ENCODE measurements at places on chromosomes 4 and X.
A peak's percentile ranks its signal among the peaks of the same experiment; 100 is the strongest.

- no peak for DNase-seq
Observed at GRCh38 chrX:112761242-112762207, 79.1 kb downstream of the AMOT start.

DNA sequence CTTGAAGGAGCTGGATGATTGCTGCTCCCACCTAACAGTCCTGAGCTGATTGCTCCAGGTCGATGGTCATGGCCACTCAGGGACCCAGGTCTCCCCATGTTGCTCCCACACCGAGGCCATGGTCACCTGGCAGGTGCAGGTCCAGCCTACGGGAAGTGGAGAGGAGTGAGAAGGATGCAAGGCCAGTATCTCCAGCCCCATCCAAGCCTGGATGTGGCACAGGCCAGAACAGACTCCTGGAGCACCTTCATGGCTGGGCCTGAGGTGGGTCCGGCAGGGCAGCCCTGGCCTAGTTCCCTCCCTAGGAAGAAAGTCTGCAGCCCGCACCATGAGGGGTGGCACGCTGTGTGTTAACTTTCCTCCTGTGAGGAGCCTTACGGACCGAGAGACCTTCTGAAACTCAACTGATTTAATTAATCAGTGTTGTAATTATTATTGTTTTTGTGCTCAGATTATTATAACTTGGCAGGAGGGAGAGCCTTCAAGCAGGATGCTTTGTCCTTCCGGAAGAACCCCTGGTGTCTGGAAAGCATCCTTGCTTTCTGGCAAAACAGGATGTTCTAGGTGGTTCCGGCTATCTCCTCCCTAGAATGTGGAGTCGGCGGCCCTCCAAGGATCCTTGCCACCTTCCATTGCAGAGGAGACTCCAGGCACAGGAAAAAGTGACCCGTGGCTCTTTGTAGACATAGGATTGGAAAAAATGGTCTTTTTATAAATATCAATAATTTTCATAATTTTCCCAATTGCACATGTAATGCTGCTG is 92.3 kb upstream of the ADRA2C start:
- no peak for DNase-seq

DNA sequence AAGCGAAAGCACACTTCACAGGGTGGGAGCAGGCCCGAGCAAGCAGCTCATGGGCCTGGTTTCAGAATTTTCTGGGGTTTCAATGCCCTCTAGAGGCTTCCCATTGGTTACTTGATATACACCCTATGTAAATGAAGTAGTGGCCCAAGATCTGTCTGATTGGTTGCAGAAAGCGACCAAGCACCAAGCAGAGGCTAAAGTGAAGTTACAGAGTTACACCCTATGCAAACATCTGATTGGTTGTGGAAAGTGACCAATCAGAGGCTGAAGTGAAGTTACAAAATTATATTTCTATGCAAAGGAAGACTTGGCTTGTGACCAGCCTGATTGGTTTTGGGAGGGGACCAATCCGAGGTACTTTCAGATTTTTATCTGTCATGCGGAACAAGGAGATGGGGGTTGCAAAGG is 8.2 kb downstream of the FHIP1A start:
- DNase-seq: no peak

GRCh38 chr4:61995717-61996340 is 795.7 kb downstream of the ADGRL3 start:
- DNase-seq: no peak

- no peak for DNase-seq
Observed at GRCh38 chrX:147737690-147738089, 174.0 kb upstream of the FMR1 start.

- DNase-seq: no peak
Observed at GRCh38 chrX:109709129-109709631, 23.9 kb downstream of the ACSL4 start.

GRCh38 chr4:41865981-41866798 is 69.0 kb upstream of the TMEM33 start:
- DNase-seq: no peak

- peak; percentile 88 for DNase-seq
Observed at GRCh38 chrX:41084893-41085511, at the start of gene USP9X. TSS of gene USP9X (plus strand) at chrX:41085445. CDS start at chrX:41123629, 38,184 bp downstream.

GRCh38 chr4:136009258-136009832 is 1522.9 kb downstream of the PCDH18 start:
- no peak for DNase-seq

- no peak for DNase-seq
Observed at GRCh38 chr4:115190529-115190928, 77.1 kb upstream of the NDST4 start.

DNA sequence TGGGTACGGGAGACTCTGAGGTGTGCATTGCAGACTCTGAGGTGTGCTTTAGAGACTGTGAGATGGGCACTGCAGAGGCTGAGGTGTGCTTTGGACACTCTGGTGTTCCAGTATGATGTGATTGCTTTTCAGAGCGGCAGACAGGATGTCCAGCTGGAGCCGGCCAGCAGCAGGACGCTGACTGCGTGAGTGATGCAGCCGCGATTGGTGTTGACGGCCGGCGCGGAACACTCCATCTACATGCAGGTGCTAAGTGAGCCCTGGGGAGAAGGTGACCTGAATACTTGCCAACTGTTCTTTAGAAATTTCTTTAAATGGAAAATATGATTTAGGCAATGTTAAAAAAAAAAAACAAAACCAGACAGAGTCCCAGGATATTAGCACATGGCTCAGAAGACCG is 103.1 kb upstream of the PPP2R3B start:
- DNase-seq: no peak

DNA sequence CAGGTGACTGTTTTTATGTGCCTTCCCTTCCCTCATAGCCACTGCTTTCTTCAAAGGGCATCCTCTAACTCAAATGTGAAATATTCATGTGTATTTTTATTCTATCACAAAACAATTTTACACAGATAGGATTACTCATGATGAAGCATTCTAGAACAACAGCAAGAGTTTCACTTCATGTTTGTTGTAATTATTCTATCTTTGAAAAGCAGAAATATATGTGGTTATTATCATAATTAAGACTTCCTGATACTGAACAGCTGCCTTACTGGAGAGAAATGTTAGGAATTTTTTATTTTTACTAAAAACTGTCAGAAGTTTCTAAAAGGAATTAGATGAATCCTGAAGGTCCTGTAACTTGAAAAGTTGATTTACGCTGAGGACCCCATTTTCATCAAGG is 229.1 kb downstream of the PALLD start:
- DNase-seq: no peak

DNA sequence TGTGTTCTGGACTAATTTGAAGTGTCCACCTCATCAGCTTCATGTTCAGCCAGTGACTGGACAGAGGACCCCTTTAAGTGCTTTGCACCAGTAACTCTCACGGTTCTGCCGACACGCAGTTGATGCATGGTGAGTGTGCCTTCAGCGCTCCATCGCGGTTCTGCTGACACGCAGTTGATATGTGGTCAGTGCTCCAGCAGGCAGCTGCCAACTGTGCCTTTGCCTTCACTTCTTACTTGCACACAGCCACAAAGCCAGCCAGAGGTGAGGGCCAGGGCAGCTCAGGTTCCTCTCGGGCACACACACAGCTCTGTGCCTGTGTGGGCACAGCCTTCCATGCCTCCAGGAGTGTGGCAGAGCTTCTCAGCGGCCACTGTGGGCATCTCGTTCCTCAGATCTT is 12.4 kb downstream of the NKX1-1 start:
- no peak for DNase-seq

- no peak for DNase-seq
Observed at GRCh38 chr4:54840430-54840829, 182.7 kb downstream of the KIT start.

- DNase-seq: no peak
Observed at GRCh38 chrX:65635822-65636221, 31.6 kb upstream of the MSN start.

- no peak for DNase-seq
Observed at GRCh38 chr4:128831531-128832242, 22.2 kb downstream of the JADE1 start.

GRCh38 chr4:104501290-104501689 is 6.6 kb upstream of the CXXC4 start:
- no peak for DNase-seq

- no peak for DNase-seq
Observed at GRCh38 chr4:90960433-90960832, 833.2 kb downstream of the CCSER1 start.

GRCh38 chr4:16231570-16232245 is 5.4 kb upstream of the TAPT1 start:
- no peak for DNase-seq

DNA sequence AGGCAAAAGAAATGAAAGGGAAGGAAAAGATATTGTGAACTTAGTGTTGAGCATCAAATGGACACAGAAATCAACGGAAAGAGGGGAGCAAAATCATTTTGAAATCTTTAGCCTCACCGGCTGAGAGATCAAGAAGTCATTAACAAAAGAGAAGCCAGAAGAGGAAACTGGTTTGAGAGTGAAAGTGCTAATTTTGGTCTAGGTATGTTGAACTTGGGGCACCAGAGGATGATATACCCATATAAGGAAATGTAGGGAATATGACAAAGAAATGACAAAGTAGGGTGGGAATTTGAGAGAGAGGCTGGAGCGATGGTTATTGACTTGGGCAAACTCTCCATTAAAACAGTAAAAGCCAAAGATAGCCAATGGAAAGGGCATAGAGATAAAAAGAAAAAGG is 183.4 kb upstream of the ATOH1 start:
- DNase-seq: no peak

- DNase-seq: no peak
Observed at GRCh38 chrX:13283950-13284546, 35.8 kb downstream of the ATXN3L start.

DNA sequence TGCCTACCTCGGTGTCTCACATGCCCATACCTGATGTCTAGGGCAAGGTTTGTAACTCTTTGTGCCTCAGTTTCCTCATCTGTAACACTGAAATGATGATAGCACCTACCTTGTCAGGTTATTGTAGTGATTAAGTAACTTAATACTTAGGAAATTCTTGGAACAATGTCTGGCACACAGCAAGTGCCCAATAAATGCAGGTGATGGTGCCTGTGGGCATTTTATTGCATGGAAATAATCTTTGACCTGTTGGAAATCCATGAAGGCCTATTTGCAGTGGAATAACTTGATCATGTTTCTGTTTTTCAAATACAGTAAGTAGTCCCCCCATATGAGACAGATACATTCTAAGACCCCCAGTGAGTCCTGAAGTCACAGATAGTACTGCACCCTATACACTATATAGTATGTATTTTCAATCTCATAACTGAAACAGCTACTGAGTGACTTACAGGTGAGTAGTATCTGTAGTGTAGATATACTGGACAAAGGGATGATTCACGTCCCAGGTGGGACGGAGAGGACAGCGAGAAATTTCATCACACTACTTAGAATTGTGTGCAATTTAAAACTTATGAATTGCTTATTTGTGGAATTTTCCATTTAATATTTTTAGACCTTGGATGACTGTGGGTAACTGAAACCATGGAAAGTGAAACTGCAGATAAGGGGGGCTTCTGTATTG is 42.1 kb downstream of the AFF1 start:
- DNase-seq: no peak

DNA sequence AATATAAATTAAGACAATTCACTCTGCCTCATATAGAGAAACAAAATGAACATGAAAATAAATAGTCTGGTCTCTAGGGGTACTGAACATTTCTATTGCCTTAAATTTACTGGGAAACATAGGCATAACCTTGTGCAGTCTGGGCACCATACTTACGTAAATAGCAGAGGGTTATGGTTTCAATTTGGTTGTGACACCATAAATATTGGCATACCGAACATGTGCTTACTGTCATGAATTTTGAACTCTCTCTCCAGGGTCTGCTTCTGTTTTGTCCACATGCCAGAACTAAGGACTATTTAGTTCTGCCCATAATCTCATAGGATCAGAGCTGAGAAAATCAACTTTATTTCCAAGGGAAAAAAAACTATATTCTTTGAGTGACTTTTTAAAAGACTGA is 17.6 kb downstream of the PDGFC start:
- no peak for DNase-seq

DNA sequence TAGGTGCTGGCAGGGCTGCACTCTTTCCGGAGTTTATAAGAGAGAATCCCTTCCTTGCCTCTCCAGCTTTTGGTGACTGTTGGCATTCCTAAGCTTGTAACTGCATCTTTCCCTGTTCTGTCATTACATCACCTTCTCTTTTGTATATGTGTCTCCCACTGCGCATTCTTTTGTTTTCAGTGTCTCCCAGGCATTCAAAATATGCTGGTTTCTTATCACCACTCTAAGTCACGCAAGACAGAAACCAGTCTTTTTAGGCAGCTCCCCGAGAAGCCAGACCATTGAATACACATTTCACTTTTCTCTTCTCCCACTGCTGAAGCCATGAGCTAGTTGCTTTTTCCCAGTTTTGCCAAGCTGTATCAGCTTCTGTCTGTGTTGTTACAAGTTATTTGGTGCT is 71.0 kb downstream of the LAS1L start:
- no peak for DNase-seq

DNA sequence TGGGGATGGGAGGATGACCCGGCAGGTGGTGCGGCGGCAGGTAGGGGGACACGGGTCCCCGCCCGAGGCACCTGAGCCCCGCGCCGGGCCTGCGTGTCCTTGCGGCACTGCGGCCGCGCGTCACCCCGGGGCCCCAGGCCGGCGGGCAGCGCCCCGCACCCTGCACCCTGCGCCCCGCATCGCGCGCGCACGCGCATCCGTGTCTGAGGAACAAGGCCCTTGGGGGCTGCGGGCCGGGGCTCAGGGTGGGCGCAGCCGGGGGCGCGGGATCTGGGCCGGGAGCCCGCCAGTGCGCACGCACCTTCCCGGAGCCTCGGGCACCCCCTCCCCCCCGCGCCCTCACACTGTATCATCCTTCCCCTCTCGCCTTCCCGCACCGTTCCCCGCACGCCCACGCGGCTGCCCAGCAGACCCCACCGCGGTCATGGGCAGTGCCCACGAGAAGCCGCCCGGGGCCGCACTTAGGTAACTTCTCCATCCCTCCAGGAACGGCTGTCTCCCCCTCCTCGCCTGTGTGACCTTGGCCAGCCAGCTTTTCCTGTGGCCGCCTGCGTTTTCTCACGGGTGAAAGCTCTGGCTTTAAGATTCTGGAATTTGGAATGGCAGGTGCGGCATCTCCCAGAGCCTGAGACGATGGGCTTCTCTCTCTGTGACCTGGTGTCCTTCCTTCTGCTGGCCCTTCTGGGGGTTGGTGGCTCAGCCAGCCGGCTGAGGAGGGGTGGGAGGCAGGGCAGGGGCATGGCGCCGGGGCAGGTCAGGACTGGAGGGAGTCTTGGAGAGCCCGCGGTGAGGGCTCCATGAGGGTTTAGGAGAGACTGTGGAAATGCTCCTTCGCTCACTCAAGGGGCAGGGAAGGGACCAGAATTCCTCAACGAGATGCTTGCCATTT is 748 bp downstream of the ATP2B3 start:
- no peak for DNase-seq

- DNase-seq: no peak
Observed at GRCh38 chr4:8152090-8152864, 6.3 kb downstream of the ABLIM2 start.

DNA sequence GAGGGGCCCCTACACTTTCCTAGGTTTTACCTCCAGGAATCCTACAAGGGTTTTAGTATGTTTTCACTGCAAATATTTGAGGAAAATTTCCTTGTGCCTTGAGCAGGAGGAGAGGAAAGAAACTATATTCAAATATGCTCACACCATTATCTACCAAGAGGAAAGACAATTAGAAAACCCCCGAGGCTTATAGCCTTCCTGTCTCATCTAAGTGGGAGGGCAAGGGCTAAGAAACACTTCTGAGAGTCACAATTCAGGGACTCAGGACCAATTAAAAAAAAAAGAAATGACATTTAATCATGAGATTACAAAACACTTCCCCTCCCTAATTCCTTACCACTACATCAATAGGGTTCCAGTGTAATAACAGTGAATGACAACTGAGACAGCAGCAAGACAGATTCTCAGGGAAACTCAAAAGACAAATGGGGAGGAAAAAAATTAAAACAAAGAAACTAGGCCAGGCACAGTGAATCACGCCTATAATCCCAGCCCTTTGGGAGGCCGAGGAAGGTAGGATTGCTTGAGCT is 45.6 kb downstream of the ATRX start:
- DNase-seq: no peak
